Aorta (tissue), 5 donors: ENCODE measurements at places on chromosomes 4 and X. TPM values are rescaled to one million over a fixed set of nuclear protein-coding genes. Genes with fewer than 3 reads are reported as not detected.

- H3K27ac ChIP-seq, result no peak overlapping the region
- DNase-seq, result no peak
- no peaks in the 10 kb centered on the region for H3K36me3 ChIP-seq
- H3K4me1 ChIP-seq, result no peaks in the 10 kb centered on the region
- H3K4me3 ChIP-seq, result peak overlapping the region; percentile 41
- H3K27me3 ChIP-seq, result no peaks in the 10 kb centered on the region
Measured at GRCh38 chr4:19262467-19262866, 989.2 kb upstream of the SLIT2 start.

DNA sequence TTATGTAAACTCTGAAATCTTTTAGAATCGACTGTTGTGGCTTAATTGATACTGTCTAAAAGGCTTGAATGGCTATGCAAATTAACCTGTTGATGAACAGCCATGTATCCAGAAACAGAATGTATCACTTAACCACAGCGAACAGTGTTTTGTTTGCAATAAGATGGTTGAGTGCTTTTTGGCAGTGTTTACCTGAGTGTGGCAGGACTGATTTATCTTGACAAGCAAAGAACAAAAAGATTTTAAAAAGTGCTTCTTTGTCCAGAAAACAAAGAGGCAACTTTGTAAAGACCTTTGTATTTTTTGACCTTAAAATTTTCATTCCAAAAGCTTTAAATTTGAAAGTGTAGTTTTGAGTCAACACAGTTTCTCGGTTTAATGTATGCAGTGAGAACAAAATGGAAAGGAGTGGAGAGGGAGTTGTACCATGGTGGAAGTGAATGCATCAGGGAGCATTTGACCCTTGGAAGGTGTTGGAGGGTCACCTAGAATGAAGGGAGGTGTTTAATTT is 18.0 kb downstream of the ARHGAP10 start:
- no peaks in the 10 kb centered on the region for H3K36me3 ChIP-seq
- H3K4me3 ChIP-seq, result no peak overlapping the region
- peaks cover 5% of the 10 kb centered on the region for H3K4me1 ChIP-seq
- no peak overlapping the region for H3K27ac ChIP-seq

DNA sequence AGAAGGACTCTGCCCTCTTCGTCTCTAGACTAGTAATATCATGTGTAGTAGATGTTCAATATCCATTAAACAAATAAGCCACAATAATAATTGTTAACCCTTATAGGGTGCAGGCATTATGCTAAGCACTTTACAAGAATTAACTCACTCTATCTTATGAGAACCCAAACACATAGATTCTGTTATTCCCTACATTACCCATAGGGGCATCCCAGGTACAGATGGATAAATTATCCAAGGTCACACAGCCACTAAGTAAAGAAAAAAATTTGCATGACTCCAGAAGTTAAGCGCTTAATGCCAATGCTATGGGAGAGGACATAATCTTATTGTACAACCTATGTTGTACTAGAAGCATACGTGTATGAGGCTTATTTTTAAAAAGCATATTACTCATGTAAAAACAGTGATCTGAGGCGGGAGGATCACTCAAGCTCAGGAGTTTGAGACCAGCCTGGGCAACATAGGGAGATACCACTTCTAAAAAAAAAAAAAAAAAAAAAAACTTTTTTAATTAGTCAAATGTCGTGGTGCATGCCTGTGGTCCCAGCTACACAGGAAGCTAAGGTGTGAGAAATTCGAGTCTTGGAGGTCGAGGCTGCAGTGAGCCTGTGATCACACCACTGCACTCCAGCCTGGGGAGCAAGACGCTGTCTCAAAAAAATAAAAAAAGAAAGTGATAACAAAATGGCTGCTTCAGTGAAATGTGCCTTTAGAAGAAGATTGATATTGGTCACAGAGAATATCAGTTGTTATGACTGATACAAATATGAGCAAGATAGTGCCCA is 13.6 kb downstream of the LDB2 start:
- H3K27ac ChIP-seq, result no peak overlapping the region
- no peaks in the 10 kb centered on the region for H3K4me1 ChIP-seq
- H3K36me3 ChIP-seq, result no peaks in the 10 kb centered on the region

- DNase-seq, result no peak
- H3K27me3 ChIP-seq, result no peaks in the 10 kb centered on the region
- H3K27ac ChIP-seq, result no peak overlapping the region
- H3K4me1 ChIP-seq, result no peaks in the 10 kb centered on the region
- no peak overlapping the region for H3K4me3 ChIP-seq
Measured at GRCh38 chr4:96675416-96675815, 835.5 kb downstream of the PDHA2 start.

DNA sequence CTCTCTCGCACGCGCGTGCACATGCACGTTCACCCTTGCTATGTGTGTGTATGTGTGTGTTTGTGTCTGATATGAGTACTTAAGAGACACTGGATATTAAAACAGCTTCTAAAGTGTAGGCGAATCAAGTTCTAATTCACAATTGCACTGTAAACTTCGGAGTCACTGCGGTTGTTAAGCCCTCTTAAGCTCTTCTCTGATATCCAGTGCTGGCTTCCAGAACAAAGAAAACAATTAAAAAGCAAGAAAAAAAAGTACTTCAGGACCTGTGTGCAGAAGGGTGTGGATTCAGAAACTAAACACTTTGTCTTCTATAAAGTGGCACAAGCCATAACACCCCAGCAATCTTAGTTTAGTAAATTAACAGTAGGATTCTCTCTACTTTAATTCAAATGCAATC is 300.2 kb downstream of the PCDH7 start:
- H3K4me1 ChIP-seq, result peaks cover 6% of the 10 kb centered on the region
- H3K27me3 ChIP-seq, result no peaks in the 10 kb centered on the region
- DNase-seq, result no peak
- no peak overlapping the region for H3K4me3 ChIP-seq
- no peaks in the 10 kb centered on the region for H3K36me3 ChIP-seq

DNA sequence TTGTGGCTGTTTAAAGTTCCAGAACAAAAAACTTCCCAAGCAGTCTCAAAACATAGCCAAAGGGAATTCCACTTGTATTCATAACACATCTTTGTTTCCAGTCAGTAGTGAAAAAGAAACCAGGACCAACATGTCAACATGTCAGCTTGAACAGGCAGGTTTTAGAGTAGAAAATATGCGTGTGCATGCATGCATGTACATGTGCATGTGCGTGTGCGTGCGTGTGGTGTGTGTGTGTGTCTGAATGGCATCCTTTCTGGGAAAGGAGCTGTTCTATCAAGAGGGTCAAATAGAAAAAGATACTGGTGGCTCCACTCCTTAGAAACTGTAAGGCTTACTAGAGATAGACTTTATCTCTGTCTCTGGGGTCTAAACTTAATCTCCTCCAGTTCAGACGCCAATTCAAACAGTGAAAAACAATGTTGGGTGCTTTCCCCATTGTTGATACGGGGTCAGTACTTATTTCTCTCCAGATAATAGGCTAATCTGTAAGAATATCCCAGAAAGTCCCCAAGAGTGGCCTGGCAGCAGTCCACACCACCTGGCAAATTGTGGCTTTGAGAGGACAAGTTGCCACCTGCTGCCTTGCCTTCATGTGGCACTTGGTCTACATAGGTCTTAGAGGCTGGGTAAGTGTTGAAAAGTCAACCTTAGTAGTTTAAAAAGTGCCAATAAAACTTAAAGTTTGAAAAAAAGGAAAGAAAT is 110.4 kb downstream of the SCD5 start:
- DNase-seq, result no peak
- H3K36me3 ChIP-seq, result no peaks in the 10 kb centered on the region
- no peak overlapping the region for H3K4me3 ChIP-seq
- H3K4me1 ChIP-seq, result no peaks in the 10 kb centered on the region
- H3K27ac ChIP-seq, result no peak overlapping the region

Gene PRRG3
- not detected for polyA plus RNA-seq

Gene MRPL1
- 45.2 TPM for polyA plus RNA-seq

DNA sequence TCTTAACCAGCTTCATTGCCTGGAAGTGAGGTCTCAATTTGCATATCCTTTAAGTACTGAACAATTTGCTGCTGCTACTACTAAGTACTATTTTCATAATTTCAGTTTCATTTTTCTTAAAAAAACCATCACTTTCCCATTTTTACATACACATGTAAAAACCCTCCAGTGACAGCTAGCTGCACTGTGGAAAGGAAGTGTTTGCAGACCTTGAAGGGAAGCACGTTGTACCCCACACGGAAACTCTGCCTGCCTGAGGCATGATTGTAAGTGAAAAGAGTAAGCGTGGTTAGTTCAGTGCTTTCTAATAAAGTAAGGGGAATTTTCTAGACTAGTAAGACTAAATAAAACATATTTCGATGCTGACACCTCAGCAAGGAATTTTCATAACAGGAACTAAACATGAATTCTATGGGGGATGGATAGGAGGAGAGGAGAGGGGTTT is 103.6 kb downstream of the RAPGEF2 start:
- H3K4me3 ChIP-seq, result no peak overlapping the region
- H3K36me3 ChIP-seq, result no peaks in the 10 kb centered on the region
- H3K4me1 ChIP-seq, result no peaks in the 10 kb centered on the region
- DNase-seq, result no peak

- no peak for DNase-seq
- no peak overlapping the region for H3K4me3 ChIP-seq
- H3K36me3 ChIP-seq, result no peaks in the 10 kb centered on the region
- no peak overlapping the region for H3K27ac ChIP-seq
- H3K4me1 ChIP-seq, result peaks cover 2% of the 10 kb centered on the region
Measured at GRCh38 chr4:158484173-158484885, 37.4 kb upstream of the RXFP1 start.

GRCh38 chrX:113996781-113997180 is 587.1 kb upstream of the HTR2C start:
- no peaks in the 10 kb centered on the region for H3K27me3 ChIP-seq
- H3K4me1 ChIP-seq, result no peaks in the 10 kb centered on the region
- H3K4me3 ChIP-seq, result no peak overlapping the region
- no peak overlapping the region for H3K27ac ChIP-seq
- DNase-seq, result no peak
- H3K36me3 ChIP-seq, result no peaks in the 10 kb centered on the region

DNA sequence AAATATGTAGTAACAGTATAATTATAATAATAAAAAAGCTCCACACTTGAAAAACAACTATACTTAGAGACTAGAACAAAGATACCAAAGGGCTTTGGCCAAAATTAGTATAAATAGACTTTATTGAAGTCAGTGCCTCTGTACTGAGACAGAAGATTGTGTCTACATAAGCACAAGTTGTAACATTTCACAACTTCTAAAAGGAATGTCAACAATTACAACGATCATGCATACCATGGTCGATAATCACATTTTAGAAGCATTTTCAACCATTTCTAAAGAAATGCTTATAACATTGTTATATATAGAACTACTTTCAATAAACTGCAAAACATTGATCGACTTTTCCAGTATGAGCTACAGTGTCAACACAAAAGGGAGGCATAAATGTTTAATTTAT is 57.0 kb downstream of the DHX15 start:
- no peak for DNase-seq
- H3K27ac ChIP-seq, result no peak overlapping the region
- H3K27me3 ChIP-seq, result no peaks in the 10 kb centered on the region
- no peaks in the 10 kb centered on the region for H3K4me1 ChIP-seq
- H3K36me3 ChIP-seq, result peaks cover 2% of the 10 kb centered on the region

- peak; percentile 59 for DNase-seq
- H3K27ac ChIP-seq, result peak within 1 kb of the TSS; percentile 65
- no peaks in the 10 kb centered on the region for H3K36me3 ChIP-seq
- no peaks in the 10 kb centered on the region for H3K4me1 ChIP-seq
- H3K4me3 ChIP-seq, result peak within 1 kb of the TSS; percentile 82
- no peaks in the 10 kb centered on the region for H3K27me3 ChIP-seq
Measured at GRCh38 chrX:56232221-56233082, at the start of gene KLF8. Gene KLF8, plus strand, starts transcription at chrX:56232356. Its CDS starts 979 bp downstream, at chrX:56233335.

GRCh38 chr4:910366-911091 is 21.6 kb downstream of the GAK start:
- H3K27me3 ChIP-seq, result no peaks in the 10 kb centered on the region
- peak; percentile 32 for DNase-seq
- H3K27ac ChIP-seq, result no peak overlapping the region
- H3K36me3 ChIP-seq, result no peaks in the 10 kb centered on the region
- no peaks in the 10 kb centered on the region for H3K4me1 ChIP-seq
- H3K4me3 ChIP-seq, result no peak overlapping the region

DNA sequence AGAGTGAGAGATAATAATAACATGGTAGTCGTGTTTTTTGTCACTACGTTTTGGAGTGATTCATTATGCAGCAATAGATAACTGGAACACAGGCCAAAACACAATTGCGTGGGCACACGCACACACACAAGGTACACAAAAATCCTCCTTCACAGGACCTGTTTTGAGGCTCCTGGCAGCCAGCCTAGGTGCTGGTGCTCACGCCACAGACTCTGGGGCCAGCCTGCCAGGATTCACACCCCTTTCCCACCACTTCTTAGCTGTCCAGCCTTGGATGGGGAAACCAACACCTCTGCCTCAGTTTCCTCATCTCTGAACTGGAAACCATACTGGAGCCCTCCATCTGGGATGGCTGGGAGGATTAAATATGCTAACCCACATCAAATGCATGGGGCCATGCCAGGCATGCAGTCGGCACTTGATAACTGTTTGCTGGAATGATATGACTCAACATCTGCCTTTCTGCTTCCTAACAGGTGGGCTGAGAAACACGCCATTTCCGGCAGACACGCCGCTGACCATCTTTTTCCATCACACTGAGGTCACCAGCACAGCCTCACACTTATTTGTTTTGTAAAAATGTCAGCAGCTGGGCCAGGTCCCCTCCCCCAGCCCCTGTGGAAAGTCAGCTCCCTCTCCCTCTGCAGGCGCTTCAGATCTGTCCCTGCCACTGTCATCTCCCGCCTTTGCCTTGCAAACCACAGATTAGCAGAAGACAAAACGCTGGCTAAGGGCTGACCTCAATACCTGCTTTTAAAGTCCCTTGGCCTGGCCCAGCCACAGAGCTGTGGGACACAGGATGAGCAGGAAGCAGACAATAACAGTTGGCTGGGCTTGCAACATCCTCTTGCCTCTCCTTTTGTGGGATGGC is 237.5 kb downstream of the BCOR start:
- H3K27ac ChIP-seq, result no peak overlapping the region
- H3K27me3 ChIP-seq, result no peaks in the 10 kb centered on the region
- H3K4me3 ChIP-seq, result no peak overlapping the region
- DNase-seq, result no peak
- H3K36me3 ChIP-seq, result no peaks in the 10 kb centered on the region
- no peaks in the 10 kb centered on the region for H3K4me1 ChIP-seq

DNA sequence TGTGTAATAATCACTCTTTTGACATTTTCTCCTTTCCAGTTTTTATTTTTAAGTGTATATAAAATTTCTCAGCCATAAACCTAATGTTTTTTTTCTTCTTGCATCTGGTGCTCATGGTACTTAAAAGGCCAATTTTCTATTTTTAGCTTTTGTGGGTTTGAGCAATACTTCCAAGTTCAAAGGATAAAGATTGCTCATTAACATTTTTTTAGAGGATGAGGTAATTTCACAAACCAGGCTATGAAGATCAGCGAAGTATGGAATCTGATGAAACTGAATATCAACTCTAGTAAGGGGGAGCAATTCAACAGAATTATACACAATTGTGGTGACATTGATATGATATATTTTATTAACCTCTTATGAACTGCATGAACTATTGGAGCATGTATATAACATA is 25.8 kb upstream of the KLHL34 start:
- DNase-seq, result no peak
- no peaks in the 10 kb centered on the region for H3K36me3 ChIP-seq
- no peak overlapping the region for H3K4me3 ChIP-seq
- no peaks in the 10 kb centered on the region for H3K4me1 ChIP-seq
